Caudate nucleus (tissue), 63 donors: ENCODE measurements at places on chromosomes 1 and 21.

DNA sequence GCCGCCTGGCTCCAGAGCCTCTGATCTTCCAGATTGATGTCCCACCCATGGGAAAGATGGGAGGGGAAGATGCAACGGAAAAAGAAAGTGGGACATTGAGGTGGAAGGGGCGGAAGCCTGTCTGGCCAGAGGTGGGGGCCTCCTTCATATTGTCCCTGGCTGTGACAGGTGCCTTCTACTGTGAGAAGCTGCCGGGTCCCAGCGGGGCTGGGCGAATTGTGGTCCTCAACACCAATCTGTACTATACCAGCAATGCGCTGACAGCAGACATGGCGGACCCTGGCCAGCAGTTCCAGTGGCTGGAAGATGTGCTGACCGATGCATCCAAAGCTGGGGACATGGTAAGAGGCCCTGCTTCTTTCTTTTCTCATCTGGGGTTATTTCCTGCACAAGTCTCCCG is 5.6 kb upstream of the XKR8 start:
- no peak for DNase-seq

GRCh38 chr1:15885701-15886610 is 38.4 kb downstream of the SPEN start:
- DNase-seq: peak; percentile 91

DNA sequence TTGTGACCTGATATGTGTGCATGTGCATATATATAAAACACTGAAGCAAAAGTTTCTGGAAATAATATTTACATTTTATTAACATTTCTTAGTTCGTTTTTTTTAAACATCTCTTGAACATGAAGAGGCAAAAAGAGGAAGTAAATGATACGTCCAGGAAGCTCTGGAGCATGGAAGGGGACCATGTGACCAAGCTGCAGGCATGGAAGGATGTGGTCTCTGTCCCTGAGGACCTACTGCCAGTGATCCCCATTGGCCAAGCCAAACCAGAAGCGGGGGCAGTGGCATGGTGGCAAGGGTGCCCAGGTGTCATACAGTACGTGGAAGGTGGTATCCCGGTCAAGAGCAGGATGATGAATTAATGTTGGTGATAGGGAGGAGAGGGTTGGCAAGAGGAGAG is 268.3 kb upstream of the PROX1 start:
- DNase-seq: no peak

GRCh38 chr1:58284225-58284510 is 262.4 kb downstream of the OMA1 start:
- no peak for DNase-seq

DNA sequence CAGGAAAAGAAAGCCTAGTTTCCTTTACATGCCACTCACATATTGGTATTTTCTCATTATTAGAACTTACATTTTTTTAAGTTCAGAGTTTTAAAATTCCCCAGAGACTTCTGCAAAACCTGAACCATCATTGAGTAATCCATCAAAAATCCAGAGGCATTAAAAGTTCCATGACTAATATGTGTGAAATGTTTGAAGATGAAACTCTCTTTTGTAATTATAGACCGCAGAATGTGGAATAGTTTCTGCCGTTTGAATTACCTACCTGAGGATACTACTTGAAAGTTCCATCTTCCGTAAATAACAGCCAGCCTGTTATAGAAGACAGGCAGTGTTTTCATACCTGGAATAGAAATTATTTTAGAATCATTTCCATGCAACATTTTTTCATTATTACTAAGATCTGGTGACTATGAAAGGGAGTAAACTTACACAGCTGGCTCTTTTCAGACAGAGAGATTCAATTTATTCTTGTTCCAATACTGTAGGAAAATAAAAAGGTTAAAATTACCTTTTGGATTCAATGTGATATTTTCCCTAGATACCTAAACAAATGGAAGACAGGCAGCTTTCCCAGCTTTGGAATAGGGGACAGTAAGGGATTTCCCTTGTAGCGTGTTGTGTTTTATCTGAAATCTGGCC is 131.4 kb downstream of the ST6GALNAC5 start:
- no peak for DNase-seq
